ENCODE measurements at places on chromosomes 1 and 21.

- DNase-seq, result no peak
Observed at GRCh38 chr21:38869946-38870345, 64.2 kb downstream of the ETS2 start.

GRCh38 chr21:42366292-42367010 lies at the start of gene TFF1:
Gene TFF1, minus strand, starts transcription at chr21:42366535. Its CDS starts 40 bp downstream, at chr21:42366495.
- DNase-seq, result no peak

DNA sequence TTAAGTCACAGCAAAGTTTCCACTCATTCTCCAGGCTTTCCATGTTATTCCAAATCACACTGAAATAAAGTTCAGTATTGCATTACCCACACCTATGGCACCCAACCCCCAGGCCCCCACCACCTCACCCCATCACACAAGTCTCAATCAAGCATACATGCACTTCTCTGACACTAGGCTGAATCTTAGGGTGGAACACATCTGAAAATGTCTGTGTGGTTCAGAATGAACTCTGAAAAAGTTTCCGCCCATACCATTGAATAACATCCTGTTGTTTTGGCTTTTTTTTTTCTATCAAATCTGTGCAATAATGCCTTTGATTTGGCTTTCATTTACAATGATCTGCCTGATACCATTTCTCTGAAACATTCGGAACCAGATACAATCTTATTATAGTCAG lies 25.8 kb upstream of the LRRC8C start:
- no peak for DNase-seq

GRCh38 chr21:41712201-41712600 lies 54.7 kb downstream of the RIPK4 start:
- no peak for DNase-seq

DNA sequence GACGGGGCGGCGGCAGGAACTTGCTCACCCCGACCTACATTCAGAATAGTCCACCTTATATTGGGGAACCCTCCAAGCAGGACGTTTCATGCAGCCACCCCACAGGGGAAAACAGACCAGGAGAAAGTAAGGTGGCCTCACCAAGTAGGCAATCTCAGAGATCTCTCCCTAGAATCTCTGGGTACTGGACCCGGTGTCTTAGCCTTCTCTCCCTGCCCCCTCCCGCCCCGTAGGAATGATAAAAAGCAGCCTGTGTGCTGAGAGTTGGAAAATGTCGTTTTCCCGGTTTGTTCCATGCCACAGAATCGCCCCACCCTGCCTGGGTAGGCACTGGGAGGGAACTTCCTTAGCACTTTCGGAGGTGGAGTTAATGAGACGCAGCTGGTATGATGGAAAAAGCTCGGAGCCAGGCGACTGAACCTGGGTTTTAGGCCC lies 789 bp upstream of the PTPN14 start:
- DNase-seq, result no peak

- no peak for DNase-seq
Observed at GRCh38 chr1:182651339-182651724, 33.1 kb downstream of the RGS8 start.

- no peak for DNase-seq
Observed at GRCh38 chr1:58017641-58018040, 528.9 kb downstream of the OMA1 start.

All from stimulated activated CD8-positive, alpha-beta memory T cell treated with anti-CD3 and anti-CD28 coated beads, Interleukin-4, amount 100 ng/mL, for 24 hours (primary cell).